ENCODE measurements at places on chromosomes 13 and 19.

DNA sequence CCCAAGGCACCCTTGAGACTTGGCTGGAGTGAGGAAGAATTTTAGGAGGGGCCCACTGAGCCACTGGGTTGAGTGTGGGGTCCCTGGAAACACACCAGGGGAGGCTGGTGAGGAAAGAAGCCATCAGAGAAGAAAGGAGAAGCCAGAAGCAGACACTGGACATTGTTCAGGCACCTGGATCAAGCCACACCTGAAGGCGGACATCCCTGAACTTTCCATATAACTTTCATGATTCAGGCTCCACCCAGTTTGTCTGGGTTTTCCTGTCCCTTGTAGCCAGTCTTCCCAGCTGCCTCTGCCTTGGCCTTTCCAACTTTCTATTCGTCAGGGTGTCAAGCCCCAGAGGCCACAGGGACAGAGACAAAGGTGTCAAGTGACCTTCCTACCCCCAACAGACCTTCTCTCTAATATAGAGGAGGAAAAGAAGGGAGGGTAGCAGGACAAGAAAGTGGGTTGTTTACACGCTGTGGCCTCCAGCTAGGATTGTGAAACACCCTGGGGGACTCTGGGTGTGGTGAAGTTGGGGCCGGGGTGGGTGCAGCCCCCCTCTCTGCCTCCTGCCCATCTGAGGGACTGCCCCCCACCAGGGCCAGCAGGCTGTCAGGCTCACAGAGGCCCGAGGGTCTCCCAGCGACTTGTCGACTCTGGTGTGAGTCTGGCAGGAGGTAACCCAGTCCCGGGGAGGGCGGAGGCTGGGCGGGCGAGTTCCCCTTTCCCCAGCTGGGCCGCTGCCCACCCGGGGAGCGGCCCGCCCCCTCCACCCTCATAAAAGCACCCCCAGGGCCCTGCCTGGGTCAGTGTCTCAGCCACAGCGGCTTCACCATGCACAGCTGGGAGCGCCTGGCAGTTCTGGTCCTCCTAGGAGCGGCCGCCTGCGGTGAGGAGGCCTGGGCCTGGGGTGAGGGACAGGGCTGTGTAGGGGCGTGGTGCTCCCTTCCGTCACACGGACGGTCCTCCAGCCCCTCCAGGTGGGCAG, at the start of gene CFD:
TSS of gene CFD (plus strand) at position 797 of the 976 bp plus-strand sequence. CDS start at position 823, 26 bp downstream.
- peak; percentile 56 for DNase-seq

DNA sequence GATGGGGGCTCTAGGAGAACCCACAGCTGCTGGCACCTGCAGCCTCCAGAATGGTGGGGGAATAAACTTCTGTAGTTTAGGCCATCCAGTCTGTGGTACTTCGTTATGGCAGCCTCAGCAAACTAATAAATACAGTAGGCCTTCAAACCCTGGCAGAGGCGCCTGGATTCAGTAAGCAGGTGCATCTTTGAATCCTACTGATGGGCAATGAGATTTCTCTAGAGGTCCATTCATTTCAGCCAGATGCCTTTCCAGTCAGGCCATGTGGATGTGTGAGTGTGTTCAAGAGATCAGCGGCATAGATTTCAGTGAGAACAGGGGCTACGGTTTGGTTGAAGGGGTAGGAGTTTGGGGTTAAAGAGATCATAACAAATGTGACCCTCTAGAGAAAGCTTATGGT, 183.5 kb upstream of the RNF113B start:
- no peak for DNase-seq

DNA sequence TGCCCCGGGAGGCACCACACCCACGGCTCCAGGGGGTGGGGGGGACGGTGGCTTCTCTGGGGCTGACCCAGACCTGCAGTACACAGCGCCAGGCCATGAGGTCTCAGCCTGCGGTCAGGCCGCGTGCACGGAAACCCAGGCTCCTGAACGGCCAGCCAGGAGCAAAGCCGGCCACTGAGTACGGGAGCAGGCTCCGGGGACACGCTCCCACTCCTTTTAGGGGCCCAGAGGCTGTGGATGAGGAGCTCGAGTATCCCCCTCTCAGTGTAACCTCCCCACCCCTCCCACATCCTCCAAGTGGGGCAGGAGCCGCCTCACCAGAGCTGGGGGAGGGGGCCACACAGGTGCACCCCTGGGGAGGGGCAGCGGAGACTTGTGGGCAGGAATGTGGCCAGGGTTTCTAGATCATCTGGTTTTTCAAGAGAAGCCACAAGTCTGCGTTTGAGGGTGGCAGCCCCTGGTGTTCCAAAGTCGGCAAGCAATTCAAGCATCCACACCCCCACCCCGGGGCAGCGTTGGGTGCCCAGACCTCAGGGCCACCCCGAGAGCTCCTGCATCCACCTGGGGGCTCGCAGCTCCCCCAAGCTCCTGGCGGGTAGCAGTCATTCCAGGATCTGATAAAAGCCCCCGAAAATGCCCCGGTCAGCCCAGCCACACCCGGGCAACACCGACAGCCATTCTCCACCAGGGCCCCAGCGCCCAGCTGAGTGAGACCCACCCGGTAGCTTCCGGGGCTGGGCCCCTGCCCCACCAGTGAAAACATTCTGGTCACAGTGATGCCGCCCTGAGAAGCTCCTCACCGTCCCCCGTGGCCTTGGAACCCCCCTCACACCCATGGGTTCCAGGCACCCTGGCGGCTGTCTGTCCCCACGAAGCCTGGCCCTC, 6.1 kb downstream of the SBNO2 start:
- DNase-seq: no peak

DNA sequence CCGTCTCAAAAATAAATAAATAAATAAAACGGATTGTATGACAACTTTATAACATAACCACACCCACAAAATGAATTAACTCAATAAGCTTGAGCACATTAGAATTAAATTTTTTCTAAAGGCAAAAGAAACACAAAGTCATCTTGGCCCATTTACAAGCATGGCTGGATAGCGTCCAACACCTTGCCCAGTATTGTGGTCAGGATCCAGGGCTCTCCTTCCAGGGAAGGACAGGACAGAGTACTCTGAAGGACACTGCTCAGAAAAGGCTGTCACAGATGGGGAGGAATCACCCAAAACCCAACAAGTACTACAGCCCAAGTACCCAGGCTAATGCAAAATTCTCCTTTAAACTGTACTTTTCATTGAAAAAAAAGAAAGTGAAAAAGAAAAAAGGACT, 27.1 kb downstream of the SUGP2 start:
- DNase-seq: no peak

DNA sequence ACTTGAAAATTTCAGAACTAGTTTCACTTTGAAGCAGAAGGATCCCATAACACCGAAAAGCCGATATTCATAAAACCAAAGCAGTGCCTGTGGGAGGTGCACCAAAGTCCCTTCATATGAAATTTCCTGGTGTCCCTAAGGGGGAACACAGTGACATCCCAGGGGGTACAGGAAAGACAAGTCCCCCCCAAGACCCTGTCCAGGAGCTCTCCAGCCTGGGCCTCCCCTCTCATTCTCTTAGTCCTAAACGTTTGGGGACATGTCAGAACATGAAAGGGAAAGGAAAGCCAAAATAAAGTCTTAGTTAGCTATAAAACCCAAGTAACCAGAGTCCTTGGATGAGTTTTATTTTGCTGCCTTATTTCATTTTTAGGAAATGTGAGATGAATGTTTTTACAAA, 56.6 kb downstream of the MRPL57 start:
- DNase-seq: no peak

DNA sequence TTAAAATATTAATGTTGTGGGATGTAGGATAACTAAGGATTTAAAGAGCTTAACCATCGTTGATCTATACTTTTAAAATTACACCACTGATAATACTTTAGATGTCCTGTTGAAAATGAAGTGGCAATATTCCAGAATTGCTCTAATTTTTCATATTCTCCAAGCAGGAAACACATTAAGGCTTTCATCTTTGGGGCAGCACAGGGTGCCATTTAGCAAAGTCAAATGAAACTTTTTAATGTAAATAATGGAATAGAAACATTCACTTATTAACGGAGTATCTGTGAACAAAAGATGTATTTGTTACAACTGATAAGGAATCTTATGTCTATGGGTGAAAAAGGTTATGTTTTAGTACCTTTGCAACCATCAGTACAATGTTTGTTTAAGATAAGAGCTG, 50.0 kb upstream of the MIR17HG start:
- DNase-seq: no peak

- DNase-seq: no peak
These were observed 21.9 kb upstream of the TCF3 start for GRCh38 chr19:1674293-1674679.

DNA sequence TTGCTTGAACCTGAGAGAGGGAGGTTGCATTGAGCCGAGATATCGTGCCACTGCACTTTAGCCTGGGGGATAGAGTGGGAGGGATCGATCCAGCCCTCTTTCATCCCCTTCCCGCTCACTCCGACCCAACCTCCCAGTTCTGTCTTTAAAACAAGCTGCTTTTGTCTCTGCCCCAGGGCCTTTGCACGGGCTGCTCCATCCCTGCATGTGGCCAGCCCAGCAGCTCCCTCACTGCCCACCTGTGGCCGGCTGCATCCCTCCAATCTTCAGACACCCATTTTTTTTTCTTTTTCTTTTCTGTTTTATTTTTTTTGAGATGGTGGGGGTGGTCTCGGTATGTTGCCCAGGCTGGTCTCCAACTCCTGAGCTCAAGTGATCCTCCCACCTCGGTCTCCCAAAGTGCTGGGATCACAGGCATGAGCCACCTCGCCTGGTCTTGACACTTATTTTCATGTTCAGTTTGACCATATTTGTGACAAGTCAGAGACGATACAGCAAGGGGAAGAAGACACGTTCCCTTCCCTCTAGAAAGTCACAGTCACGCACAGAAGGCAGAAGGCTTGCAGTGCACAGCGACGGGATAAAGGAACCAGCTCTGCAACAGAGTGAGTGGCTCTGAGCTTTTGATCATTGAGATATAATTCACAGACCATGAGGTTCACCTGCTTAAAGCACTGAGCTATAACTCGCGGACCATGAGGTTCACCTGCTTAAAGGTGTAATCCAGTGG, 31.8 kb downstream of the EFNA2 start:
- DNase-seq: no peak

DNA sequence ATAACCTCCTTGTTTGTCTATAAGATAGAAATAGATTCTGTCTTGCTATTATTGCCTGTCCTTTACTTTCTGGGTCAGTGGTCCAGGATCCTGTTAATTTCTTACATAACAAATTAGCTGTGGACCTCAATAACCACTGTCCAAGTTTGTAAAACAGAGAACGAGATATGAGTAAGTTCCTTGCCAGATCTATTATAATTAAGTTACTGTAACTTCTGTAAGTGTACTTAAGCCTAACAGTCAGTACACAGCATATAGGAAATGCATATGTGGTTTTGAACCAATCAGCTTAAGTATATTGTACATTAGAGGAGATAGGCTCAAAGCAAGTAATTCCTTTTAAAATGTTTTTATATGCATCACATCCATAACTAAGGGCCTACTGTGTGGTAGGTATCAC, 34.9 kb downstream of the HTR2A start:
- no peak for DNase-seq

DNA sequence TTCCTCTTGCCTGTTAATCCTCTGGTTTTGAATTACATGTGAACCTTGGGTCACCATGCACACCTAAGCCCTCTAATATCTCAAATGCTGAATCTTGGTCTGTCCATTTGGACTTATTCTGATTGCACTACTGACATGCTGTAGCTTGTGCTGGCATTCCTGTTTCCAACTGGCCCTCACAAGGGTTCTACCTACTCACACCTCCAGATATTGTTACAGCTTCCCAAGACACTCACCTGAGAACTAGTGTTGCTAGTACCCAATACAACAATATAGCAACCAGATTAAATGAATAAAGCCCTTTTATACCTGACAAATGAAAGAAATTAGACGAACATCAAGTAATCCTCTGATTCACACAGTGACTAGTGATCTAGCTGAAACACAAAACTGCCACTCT, 16.6 kb downstream of the TEX30 start:
- DNase-seq: no peak

DNA sequence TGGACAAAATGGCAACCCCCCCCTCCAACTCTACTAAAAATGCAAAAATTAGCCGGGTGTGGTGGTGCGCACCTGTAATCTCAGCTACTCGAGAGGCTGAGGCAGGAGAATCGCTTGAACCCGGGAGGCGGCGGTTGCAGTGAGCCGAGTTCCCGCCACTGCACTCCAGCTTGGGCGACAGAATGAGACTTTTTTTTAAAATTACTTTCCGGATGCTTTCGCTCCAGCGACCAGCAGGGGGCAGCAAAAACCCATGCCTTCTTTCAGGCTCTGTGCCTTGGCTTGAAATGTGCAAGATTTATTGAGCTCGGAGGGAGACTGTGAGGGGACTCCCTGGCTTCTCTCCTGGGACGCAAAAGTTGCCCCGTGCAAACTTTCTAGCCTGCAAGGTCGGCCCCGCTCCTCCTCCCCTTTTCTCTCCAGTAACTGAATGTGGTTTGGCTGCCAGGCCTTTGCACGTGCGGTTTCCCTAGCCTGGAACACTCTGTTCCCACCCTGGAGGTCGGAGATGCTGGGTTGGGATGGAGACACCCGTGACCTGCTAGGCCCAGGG, 61.4 kb upstream of the NFIC start:
- DNase-seq: peak; percentile 78
